ENCODE measurements at places on chromosomes 6 and 20.

- no peak for DNase-seq
Measured at GRCh38 chr6:131510094-131510493, 62.9 kb upstream of the ARG1 start.

GRCh38 chr6:32680055-32680454, 13.6 kb upstream of the HLA-DQB1 start:
- DNase-seq, result no peak

GRCh38 chr20:41032271-41032670, 3.6 kb downstream of the TOP1 start:
- no peak for DNase-seq

GRCh38 chr6:165849534-165850430, 186.7 kb upstream of the PDE10A start:
- no peak for DNase-seq

GRCh38 chr6:37940074-37940847, 120.7 kb downstream of the ZFAND3 start:
- DNase-seq, result peak; percentile 20

DNA sequence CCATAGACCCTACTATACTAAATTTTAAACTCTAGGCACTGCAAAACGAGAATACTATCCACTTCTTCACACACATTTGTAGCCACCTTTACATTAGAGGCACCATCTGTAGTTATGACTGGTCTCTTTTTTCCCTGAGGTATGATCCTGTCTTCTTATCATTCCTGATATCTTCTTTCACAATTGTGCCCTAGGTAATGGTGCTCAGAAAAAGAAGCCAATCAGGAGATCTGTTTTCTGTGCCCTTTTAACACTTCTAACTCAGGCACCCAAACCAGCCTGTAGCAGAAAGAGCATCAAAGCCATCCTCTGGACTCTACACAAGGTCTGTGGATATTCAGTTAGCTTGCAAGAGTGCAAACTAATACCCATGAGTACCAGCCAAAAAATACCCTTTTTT, 149.7 kb upstream of the SGK1 start:
- no peak for DNase-seq

- no peak for DNase-seq
Measured at GRCh38 chr6:5130135-5130866, 45.2 kb downstream of the PPP1R3G start.

DNA sequence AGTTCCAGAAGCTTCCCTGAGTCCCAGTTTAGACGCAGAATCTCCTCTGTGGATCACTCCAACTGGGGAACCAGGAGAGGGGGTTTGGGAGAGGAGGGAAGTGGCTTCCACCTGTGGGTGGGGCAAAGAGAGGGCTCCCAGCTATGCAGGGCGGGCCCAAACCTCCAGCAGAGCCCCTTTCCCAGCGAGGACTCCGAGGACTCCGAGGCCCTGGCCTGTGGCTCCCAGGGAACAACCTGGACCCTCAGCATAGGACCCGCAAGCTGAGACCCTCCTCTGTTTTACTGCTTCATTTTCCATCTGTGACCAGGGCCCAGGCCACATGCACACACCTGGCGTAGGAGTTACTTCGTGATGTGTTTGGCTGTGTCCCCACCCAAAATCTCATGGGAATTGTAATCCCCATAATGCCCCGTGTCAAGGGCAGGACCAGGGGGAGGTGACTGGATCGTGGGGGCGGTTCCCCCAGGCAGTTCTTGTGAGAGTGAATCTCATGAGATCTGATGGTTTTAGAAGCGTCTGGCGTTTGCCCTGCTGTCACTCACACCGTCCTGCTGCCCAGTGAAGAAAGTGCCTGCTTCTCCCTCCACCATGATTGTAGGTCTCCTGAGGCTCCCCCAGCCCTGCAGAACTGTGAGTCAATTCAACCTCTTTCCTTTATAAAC, 27.9 kb downstream of the NTSR1 start:
- DNase-seq, result no peak

DNA sequence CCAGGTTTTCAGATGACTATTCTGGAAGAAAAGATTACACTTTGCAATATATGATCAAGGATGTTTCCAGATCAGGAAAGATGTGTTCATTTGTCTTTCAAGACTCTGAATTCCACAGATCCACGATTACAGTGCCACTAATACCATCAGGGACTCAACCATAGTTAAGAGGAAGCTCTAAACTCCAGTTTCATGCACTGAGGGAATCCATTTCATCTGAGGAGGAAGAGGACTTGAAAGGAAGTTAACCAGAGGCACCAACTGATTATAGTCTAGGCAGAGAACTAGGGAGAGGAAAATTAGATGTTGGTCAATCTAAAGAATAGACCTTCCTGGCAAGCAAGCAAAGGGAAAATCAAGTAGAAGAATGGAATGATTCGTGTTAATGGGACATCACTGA, 218.3 kb upstream of the PRDM1 start:
- no peak for DNase-seq

GRCh38 chr20:63833776-63834490, 2.9 kb upstream of the ZBTB46 start:
- no peak for DNase-seq

- DNase-seq, result no peak
Measured at GRCh38 chr6:26224940-26225847, 138.0 kb downstream of the HFE start.

- DNase-seq, result no peak
Measured at GRCh38 chr6:76003686-76004085, 68.8 kb downstream of the IMPG1 start.

DNA sequence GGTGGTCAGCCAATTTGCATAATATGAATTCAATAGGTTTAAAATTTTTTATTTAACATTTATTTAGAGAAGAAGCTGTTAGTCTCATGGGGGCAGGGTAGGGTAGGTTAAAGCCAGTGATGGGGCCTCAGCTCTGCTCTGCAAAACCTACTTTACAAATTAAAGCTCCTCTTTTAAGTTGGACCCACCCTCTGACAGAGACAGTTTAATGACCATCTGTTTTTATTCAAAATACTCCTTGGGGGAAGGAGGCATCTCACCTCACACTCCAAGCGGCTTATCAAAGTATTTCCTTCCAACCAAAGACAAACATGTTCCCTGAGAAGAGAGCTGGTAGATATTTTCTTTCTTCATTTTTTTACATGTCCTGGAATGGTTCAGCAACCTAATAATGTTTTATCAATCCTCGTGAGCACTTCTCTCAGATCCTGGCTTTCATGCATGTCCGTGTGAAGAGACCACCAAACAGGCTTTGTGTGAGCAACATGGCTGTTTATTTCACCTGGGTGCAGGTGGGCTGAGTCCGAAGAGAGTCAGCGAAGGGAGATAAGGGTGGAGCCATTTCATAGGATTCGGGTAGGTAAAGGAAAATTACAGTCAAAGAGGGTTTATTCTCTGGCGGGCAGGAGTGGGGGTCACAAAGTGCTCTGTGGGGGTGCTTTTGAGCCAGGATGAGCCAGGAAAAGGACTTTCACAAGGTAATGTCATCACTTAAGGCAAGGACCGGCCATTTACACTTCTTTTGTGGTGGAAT, 184.7 kb downstream of the GJA1 start:
- no peak for DNase-seq

DNA sequence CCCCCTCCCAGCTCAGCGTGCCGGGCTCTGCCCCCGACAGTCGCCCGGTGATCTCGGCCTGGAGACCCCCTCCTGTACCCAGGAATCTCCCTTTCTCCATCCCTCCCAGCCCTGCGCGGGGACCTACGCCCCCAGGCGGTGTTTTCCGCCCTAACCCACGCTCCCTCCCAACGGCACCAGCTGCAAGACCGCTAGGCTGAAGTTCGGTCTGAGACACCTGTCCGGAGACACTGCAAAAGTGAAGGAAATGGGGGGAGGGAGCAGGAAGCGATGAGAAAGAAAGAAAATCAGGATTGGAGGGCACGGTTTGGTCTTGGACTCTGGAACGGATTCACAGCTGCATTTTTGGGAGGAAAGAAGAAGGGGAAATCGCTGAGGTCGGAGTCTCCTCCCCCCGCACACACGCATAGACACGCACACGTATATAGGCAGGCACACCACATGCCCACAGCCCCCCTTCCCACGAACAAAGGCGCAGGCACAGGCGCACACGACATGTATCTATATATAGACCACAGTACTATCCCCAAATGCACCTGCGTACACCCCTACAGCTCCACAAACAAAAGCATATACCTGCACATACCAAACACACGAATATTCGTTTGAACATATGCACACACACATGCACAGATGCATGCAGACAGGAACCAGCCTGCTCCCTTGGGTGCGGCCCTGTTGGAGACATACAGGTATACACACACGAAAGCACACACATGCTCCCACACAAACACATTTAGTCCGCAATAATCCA, 1.0 kb downstream of the SLC32A1 start:
- DNase-seq, result no peak

GRCh38 chr6:115982453-115982852, 78.2 kb downstream of the FRK start:
- no peak for DNase-seq

DNA sequence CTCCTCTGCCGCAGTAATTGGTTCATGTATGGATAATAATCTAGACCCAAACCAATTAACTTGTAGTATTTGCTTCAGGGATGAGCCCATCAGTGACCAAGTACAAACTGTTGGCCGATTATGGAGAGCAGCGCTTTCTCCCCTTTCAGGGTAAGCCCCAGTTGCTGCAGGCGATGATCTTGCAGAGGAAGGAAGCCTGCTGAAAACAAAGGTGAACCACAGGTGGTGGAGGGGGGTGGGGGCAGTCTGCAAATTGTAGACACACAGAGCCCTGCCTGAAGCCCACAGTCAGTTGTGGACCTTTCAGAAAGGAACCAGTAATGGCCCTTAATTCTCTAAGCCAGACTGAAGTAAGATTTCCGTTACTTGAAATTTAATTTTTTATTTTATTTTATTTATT, 167.9 kb upstream of the JARID2 start:
- no peak for DNase-seq

- no peak for DNase-seq
Measured at GRCh38 chr20:1281279-1282057, 15.4 kb downstream of the SNPH start.

- DNase-seq, result no peak
Measured at GRCh38 chr6:90805619-90806155, 218.8 kb upstream of the MAP3K7 start.

DNA sequence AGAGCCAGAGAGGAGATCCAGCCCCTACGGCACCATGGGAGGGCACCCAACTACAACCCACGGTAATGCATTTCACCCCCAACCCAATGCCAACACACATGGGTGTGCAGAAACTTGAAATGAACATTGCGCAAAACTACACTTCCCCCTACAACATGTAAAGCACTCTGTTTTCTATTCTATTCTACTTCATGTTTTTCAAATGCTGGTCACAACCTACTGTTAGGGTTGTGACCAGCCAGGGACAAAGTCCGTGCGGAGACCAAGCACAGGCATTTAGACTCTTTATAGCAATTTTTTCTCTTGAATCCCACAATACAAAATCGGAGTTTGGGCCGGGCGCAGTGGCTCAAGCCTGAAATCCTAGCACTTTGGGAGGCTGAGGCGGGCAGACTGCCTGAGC, 90.6 kb downstream of the MRPL14 start:
- DNase-seq, result no peak

GRCh38 chr20:62040933-62041332, 24.7 kb downstream of the TAF4 start:
- no peak for DNase-seq

GRCh38 chr6:137305691-137306090, 86.5 kb upstream of the IFNGR1 start:
- no peak for DNase-seq

DNA sequence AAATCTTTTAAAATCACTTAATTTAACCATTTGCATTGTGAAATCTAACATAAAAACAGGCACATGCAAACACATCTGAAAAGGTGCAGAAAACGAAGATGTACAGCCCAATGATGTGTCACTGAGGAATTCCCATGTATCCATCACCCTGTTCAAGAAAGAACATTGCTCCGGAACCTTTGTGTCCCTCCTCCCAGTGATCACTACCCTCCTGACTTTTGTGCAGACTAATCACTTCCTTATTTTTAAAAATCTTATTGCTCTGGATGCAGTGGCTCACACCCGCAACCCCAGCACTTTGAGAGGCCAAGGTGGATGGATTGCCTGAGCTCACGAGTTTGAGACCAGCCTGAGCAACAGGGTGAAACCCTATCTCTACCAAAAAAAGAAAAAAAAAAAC, 14.6 kb downstream of the GINS1 start:
- DNase-seq, result no peak

DNA sequence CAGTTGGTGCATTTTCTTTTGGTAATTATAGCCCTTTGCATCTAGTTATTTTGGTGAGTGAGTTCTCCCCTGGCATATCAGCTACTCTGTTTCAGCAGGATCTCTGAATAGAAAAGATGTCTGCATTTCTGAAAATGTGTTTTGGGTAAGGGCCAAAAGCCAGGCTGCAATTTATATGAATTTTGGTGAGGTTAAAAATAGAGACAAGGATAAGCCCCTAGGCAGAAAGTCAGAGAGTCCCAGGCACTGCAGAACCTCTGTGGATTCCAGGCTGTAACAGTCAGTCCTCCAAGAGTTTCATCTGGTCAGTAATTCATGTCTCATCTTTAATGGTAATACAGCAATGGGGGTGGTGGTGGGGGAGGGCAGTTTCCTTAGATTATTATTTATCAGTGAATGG, 53.0 kb downstream of the HDGFL1 start:
- DNase-seq, result no peak

- DNase-seq, result no peak
Measured at GRCh38 chr20:44497761-44498160, 22.1 kb downstream of the TTPAL start.

DNA sequence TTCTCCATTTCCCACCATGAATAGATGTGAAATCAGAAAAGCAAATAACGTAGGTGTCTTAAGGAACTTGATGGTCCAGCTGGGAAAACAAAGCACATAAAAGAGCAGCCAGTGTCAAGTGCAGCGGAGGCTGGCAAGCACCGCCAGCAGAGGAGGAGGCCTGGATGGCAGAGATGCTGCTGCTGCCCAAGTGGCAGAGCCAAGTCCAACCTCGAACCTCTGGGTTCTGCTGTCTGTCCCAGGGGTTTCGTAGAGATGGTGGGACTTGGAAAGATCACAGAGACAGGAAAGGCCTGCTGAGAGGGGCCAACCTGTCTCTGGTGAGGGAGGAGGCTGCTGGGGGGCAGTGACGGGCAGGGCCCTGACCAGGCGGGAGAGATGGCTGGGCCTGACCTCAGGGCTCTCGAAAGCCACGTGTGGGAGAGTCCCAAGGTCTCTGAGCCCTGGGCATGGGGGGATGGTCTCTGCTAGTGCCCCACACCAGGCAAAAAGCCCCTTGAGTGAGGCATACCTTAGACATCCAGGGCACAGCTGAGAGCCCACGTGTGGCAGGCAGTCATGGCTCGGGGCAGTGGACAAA, 77.3 kb downstream of the TCP11 start:
- no peak for DNase-seq

DNA sequence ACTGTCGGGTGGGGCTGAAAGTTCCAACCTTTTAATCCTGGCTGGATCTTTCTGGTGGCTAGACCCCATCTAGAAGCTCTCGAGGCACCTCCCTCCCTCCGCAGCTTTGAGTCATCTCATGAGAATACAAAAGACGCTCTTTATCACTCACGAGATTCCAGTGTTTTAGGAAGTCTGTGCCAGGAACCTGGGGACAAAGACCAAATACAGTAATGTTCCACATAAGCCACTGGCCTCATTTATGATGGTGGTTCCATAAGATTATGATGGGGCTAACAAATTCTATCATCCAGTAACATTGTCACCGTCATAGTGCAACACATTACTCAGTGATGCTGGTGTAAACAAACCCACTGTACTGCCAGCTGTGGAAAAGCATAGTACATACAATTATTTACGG, 48.7 kb downstream of the NCOA7 start:
- DNase-seq, result no peak

Data from GDM1 (cell line).